ENCODE measurements at places on chromosomes 5 and 9. TPM values are rescaled to one million over a fixed set of nuclear protein-coding genes. Genes with fewer than 3 reads are reported as not detected.

TMEM171 gene
- total RNA-seq = not detected

CENPH gene
- total RNA-seq = 8.3 TPM

FAM81B gene
- not detected for total RNA-seq

GABRG2 gene
- 2.3 TPM for total RNA-seq

LCN12 gene
- 2.6 TPM for total RNA-seq

FOXD1 gene
- total RNA-seq = not detected

FOXI1 gene
- not detected for total RNA-seq

CAMLG gene
- total RNA-seq = 35.7 TPM

LCN6 gene
- not detected for total RNA-seq

FOXD4L4 gene
- 0.42 TPM for total RNA-seq

LHX2 gene
- total RNA-seq = not detected

HSPA9 gene
- 184 TPM for total RNA-seq
